Nucleus accumbens (tissue), 56 donors: ENCODE measurements at places on chromosomes 16 and 17.
A peak's percentile ranks its signal among the peaks of the same experiment; 100 is the strongest.

DNA sequence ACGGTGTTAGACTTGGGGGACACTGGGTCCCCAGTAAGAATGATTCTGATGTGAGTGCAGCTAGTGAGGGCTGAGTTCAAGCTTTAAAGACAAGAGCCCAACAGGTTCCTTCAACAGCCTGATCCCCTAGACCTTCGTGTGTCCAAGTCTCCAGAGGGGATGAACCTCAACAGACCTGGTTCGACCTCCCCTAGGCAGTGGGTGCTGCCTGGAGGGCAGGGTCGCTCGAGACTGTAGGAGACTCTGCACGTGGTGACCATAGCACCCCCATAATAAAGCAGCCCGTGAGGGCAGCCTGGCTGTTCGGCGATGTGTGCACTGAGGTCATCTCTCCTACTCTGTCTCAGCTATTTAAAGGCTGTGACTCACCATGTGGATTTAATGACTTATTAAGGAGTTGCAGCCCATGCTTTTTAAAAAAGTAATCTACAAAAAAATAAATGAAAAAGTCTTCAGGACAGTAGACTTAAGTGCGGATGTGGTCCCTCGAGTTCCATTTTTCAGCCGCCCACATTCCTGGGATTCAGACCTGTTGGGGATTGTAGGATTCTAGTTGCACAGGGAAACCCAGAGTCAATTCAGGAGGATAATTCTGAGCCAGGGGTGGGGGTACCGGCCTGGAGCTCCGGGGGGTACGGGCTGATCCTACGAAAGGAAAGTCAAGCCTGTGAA lies 23.4 kb upstream of the METRNL start:
- no peak for DNase-seq

GRCh38 chr16:14284371-14284770 lies 213.3 kb downstream of the MRTFB start:
- DNase-seq: no peak

DNA sequence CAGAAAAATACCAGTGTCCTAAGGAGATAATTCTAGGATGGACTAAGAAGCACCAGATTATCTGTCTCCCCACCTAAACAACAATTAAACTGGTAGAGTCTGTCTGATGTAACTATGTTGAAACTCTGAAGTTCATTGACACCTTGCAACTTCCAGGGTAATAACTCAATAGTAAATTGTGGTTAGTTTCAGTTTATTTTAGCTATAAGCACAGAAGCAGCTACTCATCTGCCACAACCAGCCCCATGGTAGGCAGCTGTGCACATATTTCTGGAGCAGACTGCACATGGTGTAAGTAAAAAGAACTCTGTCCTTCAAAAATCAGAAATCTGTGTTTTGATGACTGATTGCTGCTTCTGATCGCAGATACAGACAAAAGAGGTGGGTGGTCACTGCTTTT lies 852.1 kb downstream of the CDH11 start:
- DNase-seq: no peak

- no peak for DNase-seq
Measured at GRCh38 chr16:621526-622105, 9.2 kb upstream of the WFIKKN1 start.

DNA sequence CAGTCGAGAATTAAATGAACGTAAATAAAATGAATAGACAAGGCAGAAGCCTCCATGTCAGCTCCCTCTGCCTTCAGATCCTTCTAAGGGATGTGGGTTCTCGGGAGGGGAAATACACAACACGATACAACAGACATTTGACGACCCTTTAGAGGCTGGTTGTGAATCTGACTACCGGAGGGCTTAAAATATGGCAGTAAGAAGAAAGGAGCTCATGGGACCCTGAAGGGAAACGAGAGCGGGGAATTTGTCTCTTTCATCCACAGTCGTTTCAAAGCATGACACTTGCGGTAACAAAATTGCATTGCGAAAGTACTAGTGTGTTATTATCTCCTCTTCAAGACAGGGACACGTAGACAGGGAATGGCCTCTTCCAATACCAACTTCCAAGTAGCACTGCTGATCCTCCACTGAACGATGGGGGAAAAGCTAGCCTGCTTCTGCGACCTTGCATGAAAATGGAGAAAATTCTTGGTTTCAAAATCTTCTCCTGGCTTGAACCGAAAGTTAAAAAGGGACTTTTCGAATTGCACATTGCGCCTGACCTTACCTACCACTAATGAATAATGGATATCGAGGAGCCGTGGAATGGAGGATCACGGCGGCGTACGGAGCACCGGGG lies 1.2 kb upstream of the TNRC6C start:
- DNase-seq: no peak

- no peak for DNase-seq
Measured at GRCh38 chr16:65679785-65680184, 557.9 kb upstream of the CDH11 start.

- DNase-seq: no peak
Measured at GRCh38 chr16:14111713-14112538, 40.8 kb downstream of the MRTFB start.

- DNase-seq: no peak
Measured at GRCh38 chr16:81291117-81291516, 23.6 kb upstream of the GAN start.

DNA sequence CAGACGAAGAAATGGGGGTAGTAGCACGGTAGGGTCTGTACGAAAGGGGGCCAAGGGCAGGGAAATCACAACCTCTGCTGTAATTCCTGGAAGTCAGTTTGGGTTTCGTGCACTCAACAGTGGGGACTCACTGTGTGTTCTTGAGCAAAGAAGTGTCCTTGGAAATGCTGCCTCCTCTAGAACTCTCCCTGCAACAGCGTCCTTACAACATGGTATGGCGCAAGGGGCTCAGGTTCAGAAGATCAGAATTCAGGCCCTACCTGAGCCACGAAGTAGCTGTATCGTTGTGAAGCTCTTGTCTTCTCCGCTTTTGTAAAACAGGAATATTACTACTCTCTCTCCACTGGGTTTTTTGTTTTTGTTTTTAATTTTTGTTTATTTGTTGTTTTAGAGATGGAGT lies 106.2 kb upstream of the CLEC3A start:
- DNase-seq: no peak

DNA sequence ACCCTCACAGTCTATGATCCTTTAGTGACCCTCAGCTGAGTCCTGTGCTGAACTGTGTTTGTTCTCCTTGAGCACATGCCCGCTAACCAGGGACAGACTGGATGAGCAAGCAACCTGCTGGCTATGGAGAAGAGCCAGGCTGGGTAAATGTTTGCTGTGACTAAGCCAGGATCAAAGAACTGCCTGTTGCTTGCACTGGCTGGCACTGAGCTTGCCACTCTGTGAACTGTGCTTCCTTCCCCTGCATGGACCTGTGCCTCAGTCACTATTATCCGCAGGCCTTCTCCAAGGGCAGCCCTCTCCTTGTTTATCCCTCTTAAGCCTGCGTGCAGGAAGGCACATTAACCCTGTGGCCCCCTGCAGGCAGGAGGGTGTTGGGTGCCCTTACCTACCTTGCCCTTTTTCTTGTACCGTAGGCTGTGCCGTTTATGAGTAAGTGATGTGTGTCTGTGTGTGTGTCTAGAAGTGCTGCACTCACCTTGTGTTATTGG lies 7.4 kb downstream of the PNPO start:
- no peak for DNase-seq

DNA sequence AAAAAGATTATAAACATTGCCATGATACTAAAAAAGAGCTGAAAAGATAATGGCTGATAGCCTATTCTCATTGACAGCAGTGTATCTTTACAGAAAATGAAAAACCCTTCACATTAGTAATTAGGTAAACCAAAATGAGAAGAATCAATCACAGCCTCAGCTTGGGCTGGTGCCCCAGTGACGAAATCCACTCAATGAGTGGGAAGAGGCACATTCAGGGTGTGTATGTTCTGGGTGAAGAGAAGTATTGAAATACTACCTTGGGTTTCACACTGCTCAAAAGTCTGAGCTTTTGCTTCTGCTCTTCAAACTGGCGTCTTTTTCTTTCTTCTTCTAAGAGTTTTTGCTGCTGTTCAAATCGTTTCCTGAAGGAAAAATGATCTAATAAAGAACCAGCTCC lies 24.2 kb downstream of the SYNRG start:
- no peak for DNase-seq

DNA sequence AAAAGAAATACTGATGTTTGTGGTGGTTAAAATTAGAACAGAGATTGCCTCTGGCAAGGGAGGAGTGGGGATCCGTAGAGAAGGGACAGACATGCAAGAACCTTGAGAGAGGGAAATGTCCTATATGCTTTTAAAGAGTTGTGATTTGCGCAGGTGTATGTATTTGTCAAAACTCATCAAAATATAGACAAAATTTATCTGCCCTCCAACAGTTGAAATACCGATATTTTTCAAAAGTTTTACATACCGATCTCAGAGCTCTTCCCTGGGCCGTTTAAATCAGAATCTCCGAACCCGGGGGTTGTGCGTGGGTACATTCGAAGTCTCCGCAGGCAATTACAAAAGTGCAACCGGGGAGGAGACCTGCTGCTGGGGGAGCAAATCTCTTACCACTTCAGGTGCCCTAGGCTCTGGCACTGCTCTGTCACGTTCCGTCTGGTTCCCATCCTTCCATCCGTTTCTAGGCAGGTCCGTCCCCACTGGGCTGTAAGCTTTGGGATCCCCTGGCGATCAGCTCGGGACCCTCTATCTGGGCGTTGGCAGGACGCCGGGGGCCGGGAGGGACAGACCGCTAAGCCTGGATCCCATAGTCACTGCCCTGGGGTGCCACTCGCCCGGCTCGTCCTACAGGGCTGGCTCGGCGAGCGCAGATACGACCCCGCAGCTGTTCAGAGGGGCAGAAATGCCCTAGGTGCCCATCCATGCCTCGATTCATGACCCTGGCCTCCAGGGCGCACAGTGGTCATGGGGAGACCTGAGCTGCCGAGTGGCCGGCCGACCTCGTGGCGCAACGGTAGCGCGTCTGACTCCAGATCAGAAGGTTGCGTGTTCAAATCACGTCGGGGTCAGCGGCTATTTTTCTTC lies 4.2 kb downstream of the BORCS6 start:
- peak; percentile 72 for DNase-seq

GRCh38 chr16:67988675-67989074 lies 8.4 kb upstream of the DPEP3 start:
- DNase-seq: no peak

DNA sequence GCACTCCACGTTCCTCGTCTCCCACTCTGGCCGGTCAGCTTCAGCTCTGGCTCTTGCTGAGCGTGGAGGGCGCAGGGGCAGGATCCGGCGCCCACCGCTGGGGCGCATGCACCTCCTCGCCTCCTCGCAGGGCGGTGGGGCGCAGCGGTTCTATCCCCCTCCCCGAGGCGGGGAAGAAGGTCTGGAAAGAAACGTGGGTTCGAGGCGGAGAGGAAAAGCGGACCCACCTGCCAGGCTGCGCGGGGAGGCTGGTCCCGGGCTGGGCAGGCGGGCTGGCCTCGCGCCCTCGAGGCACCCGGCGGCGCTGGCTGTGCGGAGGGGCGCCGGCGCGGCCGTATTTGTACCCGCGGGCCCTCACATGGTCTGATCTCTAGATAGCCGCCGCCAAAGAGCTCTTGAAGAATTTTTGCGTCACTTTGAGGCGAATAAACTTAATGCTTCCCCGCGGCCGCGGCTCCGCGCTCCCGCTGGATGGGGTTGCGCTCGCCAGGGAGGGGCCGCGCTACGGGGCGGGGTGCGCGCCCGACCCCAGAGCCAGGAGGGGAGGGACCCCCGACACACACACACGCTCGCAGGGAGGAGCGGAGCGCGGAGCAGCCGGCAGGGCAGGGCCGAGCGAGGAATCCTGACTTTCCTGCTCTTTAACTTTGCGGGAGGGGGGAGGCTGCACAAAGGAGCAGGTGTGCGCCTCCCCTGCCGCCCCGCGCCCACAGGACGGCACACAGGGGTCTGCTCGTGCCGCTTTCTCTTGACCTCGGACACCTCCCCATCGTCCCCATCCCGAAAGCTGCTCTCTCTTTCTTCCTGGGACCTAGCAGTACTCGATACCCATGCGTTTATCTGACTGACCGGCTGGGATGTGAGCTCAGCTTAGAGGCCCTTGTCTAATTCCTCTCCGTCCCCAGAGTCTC lies at the start of gene SLC6A4:
TSS of gene SLC6A4 (minus strand) at position 312 of the 911 bp plus-strand sequence. CDS start 13,739 bp downstream, outside the sequence.
- DNase-seq: no peak

DNA sequence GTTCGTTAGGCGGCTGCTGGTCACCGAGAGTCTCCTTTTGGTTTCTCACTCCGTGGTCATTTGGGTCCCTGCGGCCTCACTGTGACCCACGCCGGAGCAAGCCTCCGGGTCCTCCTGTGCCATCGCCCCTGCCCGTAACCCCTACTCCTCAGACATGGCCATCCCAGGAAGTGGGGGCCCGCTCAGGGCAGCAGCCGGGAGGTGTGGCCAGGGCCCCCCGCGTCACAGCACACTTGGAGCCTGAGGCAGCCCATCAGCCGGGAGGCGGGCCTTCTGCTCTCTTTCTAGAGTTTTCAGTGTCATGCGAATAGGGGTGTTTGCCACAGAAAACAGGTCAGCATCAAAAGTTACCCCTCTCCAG lies 7.9 kb upstream of the WFIKKN1 start:
- DNase-seq: no peak

- no peak for DNase-seq
Measured at GRCh38 chr17:42525221-42525620, 10.8 kb upstream of the NAGLU start.

GRCh38 chr16:72932677-72933335 lies 115.1 kb downstream of the ZFHX3 start:
- no peak for DNase-seq
